Fibroblast of skin of left biceps (primary cell): ENCODE measurements at places on chromosomes 3 and 15.

- DNase-seq: peak; percentile 93
Measured at GRCh38 chr3:86793786-86794185, 197.2 kb downstream of the VGLL3 start.

- DNase-seq: no peak
Measured at GRCh38 chr3:62255758-62256157, 117.6 kb downstream of the FEZF2 start.

GRCh38 chr15:40345867-40346578, 4.8 kb upstream of the PHGR1 start:
- DNase-seq: no peak

GRCh38 chr3:12318758-12319621, 30.1 kb downstream of the PPARG start:
- peak; percentile 17 for DNase-seq

- DNase-seq: no peak
Measured at GRCh38 chr3:53998980-53999379, 107.3 kb upstream of the SELENOK start.

- no peak for DNase-seq
Measured at GRCh38 chr3:157499342-157499963, 3.8 kb downstream of the VEPH1 start.

- DNase-seq: peak; percentile 30
Measured at GRCh38 chr3:42148982-42149432, 57.9 kb downstream of the TRAK1 start.

GRCh38 chr3:154018100-154018696, 103.0 kb upstream of the ARHGEF26 start:
- DNase-seq: no peak

DNA sequence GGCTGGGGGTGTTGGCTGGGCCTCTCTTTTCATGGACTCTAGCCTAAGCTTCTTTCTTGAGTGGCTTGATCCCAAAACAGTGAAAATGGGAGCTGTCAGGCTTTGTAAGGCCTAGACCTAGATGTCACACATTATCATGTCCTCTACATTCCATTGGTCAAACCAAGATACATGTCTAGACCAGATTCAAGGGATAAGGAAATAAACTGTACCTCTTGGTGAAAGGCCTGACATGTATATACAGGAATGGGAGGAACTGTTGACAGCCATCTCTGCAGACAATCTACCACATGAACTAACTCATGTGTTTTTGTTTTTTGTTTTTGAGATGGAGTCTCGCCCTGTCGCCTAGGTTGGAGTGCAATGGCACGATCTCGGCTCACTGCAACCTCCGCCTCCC, 11.1 kb upstream of the RPP25 start:
- DNase-seq: no peak

DNA sequence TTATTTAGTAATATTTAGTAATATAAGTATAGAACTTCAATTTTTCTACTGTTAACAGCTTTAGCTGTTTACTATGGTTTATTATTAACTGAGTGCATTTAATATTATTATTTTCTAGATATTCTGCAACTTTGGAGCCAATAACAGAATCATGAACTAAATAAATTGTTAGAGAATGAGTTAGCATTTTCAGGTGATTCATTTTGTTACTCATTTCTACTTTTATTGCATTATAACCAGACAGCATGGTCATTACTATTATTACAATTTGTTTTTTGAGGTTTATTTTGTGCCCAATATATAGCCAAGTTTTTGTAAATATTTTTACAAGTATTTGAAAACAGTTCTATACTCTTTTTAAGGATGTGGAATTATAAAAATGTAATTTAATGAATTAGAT, 279.6 kb downstream of the SQOR start:
- DNase-seq: no peak

DNA sequence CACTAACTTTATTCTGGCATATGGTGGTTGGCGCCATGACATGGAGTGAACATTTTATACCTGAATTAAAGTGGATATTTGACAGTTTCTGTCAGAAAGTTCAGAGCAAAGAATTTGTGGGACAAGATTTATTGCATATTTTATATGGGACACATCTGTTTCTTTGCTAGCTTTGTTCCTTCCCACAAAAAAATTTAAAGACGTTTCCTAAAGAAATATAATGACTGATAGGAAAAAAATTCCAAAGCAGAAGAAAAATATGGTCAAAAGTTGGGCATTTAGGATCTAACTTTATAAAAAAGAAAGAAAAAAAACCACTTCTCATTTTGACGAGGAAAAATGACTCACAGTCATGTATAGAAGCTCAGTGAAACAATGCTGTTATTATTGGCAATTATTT, 101.6 kb downstream of the GREM1 start:
- peak; percentile 76 for DNase-seq

- DNase-seq: no peak
Measured at GRCh38 chr15:29736012-29736743, 86.1 kb downstream of the TJP1 start.

DNA sequence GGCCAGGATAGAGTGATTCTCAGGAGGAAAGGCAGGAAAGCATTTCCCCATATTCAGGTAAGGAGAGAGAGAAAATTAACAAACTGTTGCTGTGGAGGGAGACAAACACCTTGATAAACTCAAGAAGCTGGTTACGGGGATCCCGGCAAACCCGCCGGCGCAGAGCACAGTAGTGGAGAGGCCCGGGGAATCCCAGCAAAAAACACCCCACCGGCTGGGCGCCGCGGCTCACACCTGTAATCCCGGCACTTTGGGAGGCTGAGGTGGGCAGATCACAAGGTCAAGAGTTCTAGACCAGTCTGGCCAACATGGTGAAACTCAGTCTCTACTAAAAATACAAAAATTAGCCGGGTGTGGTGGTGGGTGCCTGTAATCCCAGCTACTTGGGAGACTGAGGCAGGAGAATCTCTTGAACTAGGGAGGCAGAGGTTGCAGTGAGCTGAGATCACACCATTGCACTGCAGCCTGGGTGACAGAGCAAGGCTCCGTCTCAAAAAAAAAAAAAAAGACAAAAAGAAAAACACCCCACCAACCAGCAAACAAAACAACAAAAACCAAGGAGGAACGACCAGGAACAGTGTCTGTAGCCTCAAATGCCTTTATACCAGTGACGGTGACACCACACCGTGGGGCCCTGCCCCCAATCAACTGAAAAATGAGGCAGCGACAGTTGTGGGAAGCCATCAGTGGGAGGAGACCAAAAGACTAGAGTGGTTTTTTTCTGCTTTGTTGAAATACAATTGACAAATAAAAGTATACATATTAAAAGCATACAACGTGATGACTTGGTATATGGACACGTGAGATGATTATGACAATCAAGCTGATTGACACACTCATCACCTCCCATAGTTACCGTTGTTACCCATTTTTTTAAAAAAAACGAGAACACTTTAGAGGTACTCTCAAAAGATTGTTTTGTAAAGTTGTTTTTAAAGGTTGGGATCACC, 40.2 kb upstream of the IDH2 start:
- no peak for DNase-seq

- DNase-seq: no peak
Measured at GRCh38 chr3:27125821-27126501, 243.2 kb downstream of the NEK10 start.

GRCh38 chr3:196609805-196610515, 29.5 kb upstream of the NRROS start:
- no peak for DNase-seq

GRCh38 chr3:123618076-123618708, 33.3 kb upstream of the HACD2 start:
- no peak for DNase-seq

GRCh38 chr3:140093742-140094141, 158.8 kb downstream of the CLSTN2 start:
- peak; percentile 51 for DNase-seq

GRCh38 chr15:66744610-66745279, 42.7 kb downstream of the SMAD6 start:
- no peak for DNase-seq

GRCh38 chr3:54772051-54772450, 155.8 kb downstream of the LRTM1 start:
- no peak for DNase-seq

- DNase-seq: peak; percentile 12
Measured at GRCh38 chr3:150890295-150890694, 14.9 kb downstream of the MINDY4B start.

DNA sequence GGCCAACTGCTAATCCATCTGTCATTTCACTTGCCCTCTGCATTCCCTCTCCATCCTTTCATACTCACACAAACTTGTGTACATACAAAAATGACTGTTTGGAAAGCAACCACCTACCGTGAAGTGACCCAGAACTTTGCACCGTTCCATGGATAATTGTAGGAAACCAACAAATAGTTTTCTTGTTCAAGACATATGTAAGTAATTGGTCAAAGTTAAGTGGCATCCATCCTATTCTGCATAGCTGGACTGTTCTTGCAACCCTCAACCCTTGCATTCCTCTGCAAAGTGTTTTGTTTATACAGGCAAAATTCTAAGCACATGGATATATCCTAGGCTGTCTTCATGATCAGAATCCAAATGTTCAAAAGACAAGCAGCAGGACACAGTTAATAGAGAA, 592.5 kb downstream of the MECOM start:
- peak; percentile 19 for DNase-seq

- DNase-seq: no peak
Measured at GRCh38 chr3:120147072-120147871, 53.0 kb upstream of the GSK3B start.

DNA sequence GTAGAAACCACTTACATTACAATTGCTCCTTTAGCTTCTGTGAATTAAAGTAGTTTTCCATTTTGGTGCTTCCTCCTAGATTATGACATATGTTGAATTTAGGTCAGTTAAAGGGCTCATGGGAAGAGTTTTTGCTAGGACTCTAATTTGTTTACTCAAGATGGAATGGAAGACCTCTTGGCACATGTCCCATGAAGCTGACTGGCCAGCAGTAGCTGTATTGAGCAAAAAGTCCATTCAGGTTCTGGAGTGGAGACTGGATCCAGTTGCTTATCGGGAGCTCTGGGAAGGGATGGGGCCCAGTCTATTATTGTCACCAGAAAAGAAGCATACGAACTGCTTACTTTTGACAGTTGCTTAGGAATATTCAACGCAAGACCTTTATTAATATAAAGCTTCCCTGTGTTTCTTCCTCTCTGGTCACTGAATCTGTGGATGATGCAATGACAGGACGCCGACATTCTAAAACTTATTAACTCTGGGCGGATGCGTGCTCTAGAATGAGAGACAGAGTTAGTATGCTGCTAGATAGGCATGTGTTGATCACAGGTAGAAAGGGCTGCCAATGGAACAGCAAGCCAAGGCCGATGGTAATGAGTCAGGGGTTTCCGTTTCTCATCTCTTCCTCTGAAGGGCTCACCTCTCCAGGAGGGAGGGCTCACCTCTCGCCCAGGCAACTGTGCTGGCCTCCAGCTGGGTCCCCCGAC, 155.8 kb downstream of the NR1D2 start:
- DNase-seq: no peak

DNA sequence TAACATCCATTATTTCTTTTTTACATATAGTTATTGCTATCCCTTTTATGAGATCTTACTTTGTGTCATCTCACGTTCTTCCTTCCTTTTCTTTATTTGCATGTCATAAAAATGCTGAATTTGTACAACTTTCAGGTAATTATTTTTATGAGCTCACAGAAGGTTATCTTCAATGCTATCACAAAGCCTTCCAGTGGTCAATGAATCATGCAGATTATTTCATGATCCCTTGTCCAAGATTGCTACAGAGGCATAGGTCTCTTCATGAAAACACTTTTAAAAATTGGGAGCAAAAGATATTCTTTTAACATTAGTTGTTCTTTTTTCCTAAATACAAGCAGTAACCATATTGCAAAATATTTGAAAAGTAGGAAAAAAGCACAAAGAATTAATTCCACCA, 880.1 kb upstream of the NR2F2 start:
- DNase-seq: no peak

GRCh38 chr3:112699436-112699978, 58.6 kb upstream of the CCDC80 start:
- no peak for DNase-seq

DNA sequence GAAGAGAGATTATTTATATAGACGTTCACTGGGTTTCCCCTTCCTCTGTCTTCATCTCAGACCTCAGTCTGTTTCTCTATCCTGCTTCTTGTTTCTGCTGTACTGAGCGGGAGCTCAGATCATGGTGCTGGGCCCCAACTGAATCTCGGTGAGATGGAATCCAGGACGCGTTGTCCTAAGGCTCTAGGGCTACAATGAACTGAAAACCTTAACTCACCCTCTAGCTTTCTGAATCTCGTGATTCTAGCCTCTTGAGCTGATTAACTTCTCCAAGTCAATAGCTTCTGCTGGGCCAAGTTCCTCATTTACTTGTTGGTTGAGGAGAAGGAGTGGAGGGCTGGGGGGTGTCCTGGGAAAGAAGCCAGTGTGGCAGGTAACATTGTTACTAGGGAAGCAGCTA, 32.7 kb upstream of the MAP3K13 start:
- DNase-seq: no peak

GRCh38 chr15:95556225-95556624, 774.3 kb upstream of the NR2F2 start:
- DNase-seq: no peak

DNA sequence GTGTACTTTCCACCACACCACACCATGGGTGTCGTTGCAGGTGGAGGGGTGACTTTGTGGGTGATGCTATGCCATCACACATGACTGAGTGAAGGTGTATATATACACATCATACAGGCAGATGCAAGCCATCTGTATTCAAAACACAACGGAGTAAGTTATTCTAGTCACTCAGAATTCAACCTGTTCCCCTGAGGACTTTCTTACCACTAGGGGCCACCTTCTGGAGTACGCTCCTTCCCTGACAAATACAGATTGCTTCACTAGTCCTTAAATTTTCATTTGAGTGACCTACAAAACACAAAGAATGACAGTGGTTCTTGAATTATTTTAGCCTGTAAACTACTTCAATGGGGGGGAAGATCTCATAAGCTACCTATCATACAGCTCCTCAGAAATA, 52.8 kb upstream of the NTRK3 start:
- DNase-seq: no peak

DNA sequence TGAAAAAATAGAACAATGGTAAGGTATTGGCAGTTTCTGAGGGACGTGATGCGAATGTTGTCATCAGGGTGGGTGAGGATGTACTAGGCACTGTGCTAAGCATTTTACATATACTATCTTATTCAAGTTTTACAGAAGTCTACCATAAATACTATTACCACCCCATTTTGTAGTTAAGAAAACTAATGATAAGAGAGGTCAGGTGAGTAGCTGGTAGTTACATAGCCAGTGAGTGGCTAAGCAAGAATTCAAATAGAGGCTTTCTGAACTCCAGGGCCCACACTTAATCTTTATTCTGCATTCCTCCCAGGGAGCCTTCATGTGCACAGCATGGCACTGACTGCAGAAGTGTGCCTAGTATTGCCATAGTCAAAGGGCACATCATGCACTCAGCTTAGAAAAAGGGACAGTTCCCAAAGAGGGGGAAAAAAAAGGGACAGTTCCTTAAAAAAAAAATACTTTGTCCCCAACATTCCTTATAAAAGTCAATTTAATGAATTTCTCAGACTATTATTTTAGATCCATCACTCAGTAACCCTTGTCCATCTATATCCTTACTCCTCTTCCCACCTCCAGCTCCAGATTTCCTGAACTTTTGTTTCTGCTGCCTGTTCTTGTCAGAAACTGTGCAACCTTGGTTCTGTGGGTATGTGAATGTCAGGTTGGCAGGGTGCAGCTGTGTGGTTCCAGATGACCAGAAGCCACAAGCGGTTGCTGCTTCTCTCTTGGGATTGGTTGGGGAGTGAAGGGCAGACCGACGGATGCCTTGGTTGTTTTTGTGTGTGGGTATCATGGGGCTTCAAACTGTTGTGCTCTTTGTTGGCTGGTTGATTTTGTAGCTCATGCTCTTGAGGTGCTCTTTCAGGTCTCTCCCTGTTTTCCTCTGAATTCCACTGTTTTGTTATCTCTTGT, 8.3 kb downstream of the MAPKBP1 start:
- no peak for DNase-seq

- DNase-seq: no peak
Measured at GRCh38 chr3:116444819-116445310, 422 bp downstream of the LSAMP start.
